ENCODE measurements at places on chromosomes 2 and 18. TPM values are rescaled to one million over a fixed set of nuclear protein-coding genes. Genes with fewer than 3 reads are reported as not detected.

The GCA gene
- total RNA-seq = 9.3 TPM

The IL36RN gene
- not detected for total RNA-seq

The FOXI3 gene
- not detected for total RNA-seq

DNA sequence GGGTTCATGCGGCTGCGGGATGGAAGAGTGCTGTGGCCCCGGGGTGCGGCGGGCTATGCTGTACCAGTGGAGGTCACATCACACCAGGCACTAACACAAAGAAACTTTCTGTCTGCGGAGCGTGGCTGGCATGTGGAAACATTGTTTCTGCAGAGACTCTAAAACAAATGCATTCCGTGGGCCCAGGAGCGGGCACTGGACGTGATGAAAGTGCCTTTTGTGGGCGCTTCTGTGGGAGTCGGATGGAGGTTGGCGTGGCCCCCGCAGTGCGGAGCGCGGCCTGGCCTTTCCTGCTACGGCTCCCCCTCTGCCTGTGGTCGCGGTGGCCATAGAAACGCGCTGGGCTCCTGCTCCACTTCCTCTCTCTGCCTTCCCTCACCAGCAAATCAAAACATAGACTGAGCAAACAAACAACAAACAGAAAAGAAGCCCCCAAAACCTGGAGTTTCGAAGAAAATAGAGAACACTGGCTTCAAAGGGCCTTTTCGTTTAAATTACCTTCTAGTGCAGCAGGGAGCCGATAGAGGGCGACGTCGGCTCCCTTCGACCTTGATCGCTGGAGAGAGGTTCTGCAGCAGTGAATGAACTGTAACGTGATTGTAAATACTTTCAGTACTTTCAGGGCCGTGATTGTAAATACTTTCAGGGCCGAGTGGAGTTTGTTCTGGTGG lies 51.4 kb downstream of the KIF5C start:
- DNase-seq = no peak

DNA sequence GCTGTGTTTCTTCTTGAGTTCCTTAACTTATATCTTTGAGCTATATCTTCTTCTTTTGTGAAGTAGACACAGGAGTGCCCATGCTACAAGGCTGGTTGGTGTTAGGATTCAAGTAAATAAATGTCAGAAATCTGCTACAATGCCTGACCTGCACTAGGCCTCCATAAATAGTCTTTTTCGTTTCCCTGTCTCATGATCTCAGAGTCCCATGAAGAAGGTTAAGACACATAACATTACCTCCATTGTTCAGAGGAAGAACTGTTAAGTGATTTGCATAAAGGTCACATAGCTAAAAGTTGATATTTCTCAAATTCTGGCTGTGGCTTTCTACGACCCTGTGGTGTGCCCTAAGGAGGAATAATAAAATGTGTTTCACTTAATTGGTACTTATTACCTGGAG lies 228.4 kb downstream of the KCNS3 start:
- DNase-seq = no peak

- no peak for DNase-seq
Observed at GRCh38 chr18:6013171-6013810, 118.0 kb upstream of the TMEM200C start.

GRCh38 chr2:221448057-221448843 lies 123.9 kb downstream of the EPHA4 start:
- no peak for DNase-seq

DNA sequence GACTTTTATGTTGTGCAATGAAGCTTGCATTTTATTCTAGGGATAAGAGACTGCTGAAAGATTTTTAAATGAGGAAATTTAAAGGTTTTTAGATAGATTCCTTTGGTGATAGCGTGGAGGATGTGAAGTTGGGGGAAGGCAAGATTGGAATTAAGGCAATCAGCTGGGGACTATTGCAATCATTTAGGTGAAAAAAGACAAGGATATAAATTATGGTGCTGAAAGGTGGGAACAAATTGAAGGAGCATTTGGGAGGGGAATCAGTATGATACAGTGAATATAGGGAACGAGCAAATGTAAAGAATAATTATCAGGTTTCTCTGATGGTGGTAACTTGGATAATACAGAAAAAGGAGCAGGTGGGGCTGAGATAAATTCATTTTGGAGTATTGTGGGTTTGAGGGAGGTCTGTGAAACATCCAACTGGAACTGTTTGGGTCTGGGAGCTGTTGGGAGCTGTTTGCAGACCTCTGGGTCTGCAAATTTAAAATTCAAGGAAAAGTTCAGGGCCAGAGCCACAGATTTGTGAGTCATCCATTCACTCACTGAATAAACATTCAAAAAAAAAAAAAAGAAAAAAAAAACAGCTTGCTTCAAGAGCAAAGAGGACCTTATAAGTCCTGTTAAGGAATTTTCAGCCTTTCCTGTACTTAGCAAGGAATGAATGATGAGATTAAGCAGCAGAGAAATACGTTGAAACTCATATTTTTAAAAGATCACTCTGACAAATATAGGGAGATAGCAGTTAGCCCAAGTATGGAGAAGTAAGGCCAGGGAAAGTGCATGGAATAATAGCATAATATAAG lies 257.5 kb upstream of the FN1 start:
- no peak for DNase-seq

- DNase-seq = peak; percentile 53
Observed at GRCh38 chr2:174778085-174778981, 14.1 kb upstream of the CHRNA1 start.

- DNase-seq = no peak
Observed at GRCh38 chr18:44996261-44996660, 315.6 kb downstream of the SETBP1 start.

The TANC1 gene
- total RNA-seq = 65.2 TPM

The TEKT4 gene
- not detected for total RNA-seq

The NEU2 gene
- total RNA-seq = not detected

DNA sequence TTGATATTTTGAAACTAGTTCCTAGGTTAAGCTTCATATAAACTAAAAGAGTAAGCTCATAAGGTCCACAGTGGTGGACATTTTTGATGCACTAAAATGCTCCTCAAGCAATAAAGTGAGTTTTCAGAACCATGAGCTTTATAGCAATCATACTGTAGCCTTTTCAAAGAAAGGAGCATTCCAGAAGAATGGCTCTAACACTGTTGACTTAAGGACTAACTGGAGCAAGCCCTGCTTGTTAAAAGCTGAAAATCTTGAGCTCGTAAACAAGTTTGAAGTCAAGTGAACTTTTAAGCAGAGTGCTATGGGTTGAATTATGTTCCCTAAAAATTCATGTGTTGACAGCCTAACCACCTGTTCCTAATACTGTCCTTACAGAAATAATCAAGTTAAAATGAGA lies 38.0 kb downstream of the KYNU start:
- DNase-seq = no peak

- DNase-seq = no peak
Observed at GRCh38 chr2:184053326-184053725, 545.0 kb upstream of the ZNF804A start.

DNA sequence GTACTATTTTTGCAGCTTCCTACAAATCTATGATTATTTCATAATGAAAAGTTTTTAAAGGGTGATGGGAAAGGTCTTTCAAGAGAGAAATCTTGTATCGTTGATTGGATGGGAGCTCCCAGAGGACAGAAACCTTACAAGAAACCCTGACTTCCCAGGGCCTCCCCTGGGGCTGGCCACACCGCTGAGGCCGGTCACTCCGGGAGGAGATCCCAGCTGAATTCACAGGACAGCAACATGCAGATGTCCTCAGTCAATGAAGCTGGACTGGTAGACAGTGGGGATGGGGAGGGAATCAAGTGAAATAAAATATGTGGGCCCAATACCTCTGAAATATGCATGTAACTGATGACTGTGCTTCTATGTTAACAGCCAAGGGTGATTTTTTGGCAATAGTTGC lies 135.6 kb downstream of the TFCP2L1 start:
- DNase-seq = peak; percentile 55

GRCh38 chr18:55402731-55403405 lies 185.1 kb downstream of the TCF4 start:
- DNase-seq = no peak

- DNase-seq = no peak
Observed at GRCh38 chr2:9656270-9656766, 25.5 kb upstream of the YWHAQ start.

DNA sequence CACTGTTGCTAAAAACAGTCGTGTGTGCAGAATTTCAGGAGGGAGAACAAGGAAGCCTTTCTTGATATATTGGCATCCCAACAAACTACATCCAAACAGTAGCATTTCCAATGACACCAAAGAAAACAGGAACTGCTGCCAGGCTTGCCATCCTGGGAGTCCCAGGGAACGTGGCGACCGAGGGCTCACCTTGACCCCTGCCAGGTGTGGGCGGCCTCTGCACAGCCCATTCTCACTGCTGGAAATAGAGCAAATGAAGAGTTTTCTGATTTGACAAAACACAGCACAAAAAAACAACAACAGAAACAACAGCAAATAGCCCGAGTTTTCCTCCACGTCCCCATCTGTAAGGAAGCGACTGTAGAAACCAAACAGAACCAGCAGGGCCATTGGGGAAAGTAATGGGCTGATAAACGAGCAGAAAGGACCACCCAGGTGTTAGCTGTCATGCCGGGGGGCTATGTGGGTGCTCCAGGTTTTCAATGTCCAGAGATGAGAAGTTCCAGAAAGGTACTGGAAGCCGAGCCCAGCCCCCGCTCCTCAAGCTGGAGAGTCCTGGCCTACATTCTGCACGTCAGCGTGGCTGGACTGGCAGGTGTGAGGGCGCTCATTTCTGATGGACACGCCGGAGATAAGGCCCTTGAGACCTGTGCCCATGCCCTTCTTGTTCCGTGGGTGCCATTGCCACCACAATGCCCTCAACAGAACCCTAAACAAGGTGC lies 80.8 kb downstream of the TWIST2 start:
- DNase-seq = no peak

The CCDC68 gene
- 3.7 TPM for total RNA-seq

The MREG gene
- 0.13 TPM for total RNA-seq

The VWC2L gene
- total RNA-seq = not detected

DNA sequence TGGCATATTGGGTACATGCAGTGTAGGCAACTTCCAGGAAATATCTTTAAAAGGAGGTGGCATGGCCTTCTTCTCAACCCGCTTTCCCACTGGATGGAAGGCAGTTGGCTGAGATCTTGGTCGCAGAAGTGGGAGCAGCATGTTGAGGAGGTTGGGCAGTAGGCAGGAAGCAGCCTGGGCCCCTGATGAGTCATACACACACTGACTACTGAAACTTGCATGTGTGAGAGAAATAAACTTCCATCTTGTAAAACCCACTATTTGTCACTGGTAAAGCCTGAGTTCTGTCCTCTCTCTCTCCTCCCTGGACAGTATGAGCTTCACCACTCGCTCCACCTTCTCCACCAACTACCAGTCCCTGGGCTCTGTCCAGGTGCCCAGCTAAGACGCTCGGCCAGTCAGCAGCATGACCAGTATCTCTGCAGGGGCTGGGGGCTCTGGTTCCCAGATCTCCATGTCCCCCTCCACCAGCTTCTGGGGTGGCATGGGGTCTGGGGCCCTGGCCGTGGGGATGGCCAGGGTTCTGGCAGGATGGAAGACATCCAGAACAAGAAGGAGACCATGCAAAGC lies 233.8 kb upstream of the SPRED2 start:
- DNase-seq = no peak

GRCh38 chr2:102018823-102019445 lies 27.2 kb downstream of the IL1R2 start:
- no peak for DNase-seq

The RBM44 gene
- total RNA-seq = 0.36 TPM

The SKOR2 gene
- total RNA-seq = not detected

DNA sequence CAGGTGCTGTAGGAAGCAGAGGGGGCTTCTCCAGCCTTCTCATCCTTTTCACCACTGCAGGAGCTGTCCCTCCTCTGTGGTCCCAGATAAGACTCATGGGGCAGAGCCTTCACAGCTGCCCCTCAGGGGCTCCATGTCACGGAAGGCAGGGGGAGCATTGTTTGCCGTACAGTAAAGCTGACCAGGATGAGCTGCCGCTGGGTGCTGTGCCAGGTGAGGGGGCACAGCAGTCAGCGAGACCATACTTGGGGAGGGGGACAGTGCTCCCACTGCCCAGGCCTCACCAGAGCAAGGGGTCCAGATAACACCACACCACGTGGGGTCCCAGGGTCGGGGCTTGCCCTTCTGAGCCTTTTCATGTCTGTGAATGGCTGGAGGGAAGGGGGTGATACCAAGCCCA lies 46.3 kb downstream of the PLEKHB2 start:
- DNase-seq = no peak

The RGPD8 gene
- total RNA-seq = 5.3 TPM

The TMEM247 gene
- not detected for total RNA-seq

GRCh38 chr2:230335461-230335863 lies 8.5 kb downstream of the SP140L start:
- no peak for DNase-seq

DNA sequence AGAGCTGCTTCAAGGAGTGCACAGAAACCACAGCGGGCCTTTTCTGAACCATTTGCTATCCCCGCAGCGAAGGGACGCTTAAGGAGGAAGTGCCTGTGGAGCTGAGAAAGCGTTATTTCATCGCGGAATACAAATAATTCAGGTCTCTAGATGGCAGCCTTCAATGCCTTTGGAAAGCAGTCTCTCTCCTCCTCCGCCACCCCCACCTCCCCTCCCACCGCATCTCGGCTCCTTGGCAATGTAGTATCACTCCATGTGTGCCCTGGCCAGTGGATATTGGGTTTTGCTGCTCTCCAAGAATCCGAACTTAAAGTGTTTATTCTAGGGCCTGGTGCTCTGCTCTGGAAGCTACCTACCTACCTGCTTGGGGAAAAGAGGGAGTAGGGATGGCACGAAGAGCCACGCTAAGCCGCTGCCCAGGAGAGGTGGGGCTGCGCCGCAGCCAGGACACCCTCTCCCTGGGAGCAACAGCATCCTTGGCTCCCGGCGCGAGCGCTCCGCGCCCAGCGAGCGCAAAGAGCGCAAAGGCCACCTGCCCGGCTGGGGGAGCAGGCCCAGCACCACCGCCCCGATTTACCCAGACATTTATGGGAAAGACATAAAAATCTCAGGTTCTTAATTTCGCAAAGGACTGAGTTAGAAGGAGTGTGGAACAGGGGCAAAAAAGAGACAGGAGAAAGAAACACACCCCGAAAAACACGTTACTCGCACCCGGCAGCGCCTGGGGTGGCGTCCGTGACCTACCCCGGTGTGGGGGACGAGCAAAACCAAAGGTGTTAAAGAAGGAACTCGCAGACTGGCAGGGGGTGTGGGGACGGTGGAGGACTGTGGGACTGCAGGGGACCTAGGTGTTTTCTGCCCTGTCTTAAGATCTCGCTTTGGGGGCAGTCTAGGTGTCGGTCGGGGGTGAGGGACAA lies 1.0 kb downstream of the SPHKAP start:
- DNase-seq = peak; percentile 39

DNA sequence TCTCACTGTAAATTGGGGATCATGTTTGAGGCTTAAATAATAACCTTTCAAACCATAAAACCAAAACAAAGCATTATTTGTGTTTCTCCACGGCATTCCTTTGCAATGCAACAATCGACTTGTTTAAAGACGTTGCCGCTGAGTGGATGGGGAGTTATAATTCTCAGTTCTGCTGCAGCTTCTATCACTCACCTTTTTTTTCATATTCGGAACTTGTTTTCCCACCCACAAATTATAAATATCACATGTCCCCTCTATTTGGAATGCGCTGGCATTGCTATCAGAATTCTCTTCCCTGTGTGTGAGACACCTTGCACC lies 372.8 kb upstream of the SMIM21 start:
- no peak for DNase-seq

The KIAA2012 gene
- total RNA-seq = not detected

Measured in heart right ventricle (tissue), 16 donors.